ENCODE measurements at places on chromosomes 2 and 18. TPM values are rescaled to one million over a fixed set of nuclear protein-coding genes. Genes with fewer than 3 reads are reported as not detected.

Gene HOXD4
- 1.5 TPM for total RNA-seq

Gene ANKRD12
- 48.6 TPM for total RNA-seq

Gene SALL3
- not detected for total RNA-seq

Gene RFX8
- 0.51 TPM for total RNA-seq

Gene RETREG2
- total RNA-seq, result 35.0 TPM

Gene DSG1
- 17.2 TPM for total RNA-seq

Data from tongue (tissue), 3 donors.